ENCODE measurements at places on chromosomes 7 and 10.

GRCh38 chr7:158782761-158783401 is 46.4 kb downstream of the ESYT2 start:
- DNase-seq = peak; percentile 76

- peak; percentile 25 for DNase-seq
Measured at GRCh38 chr10:124530215-124530665, 68.6 kb downstream of the LHPP start.

GRCh38 chr10:49781247-49781646 is 19.1 kb upstream of the OGDHL start:
- DNase-seq = no peak

GRCh38 chr7:28016297-28016696 is 164.3 kb downstream of the JAZF1 start:
- DNase-seq = no peak

DNA sequence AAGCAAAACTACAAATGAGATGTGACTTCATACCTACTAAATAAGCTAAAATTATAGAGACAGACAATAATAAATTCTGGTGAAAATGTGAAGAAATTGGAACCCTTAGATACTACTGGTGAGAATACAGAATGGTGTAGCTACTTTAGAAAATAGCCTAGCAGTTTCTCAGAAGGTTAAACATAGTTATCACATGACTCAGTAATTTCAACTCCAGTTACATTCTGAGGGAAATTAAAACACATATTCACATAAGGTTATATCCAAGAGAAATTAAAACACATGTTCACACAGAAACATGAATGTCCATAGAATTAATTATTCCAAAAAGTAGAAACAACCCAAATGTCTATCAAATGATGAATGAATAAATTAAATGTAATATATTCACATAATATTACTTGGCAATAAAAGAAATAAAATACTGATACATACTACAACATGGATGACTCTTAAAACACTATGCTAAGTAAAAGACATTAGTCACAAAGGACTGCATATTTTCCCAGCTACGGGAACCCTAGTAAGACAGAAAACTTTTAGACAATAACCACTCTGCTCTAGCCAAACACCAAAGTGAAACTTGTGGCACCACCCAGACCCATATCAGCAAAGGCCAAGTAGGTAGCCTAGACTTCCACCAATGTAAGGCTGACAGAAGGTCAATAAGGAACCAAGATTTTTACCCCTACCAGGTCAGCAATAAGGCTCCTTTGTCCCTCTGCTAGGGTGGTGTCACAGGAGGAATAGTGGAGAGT is 25.1 kb downstream of the SLC25A40 start:
- no peak for DNase-seq

GRCh38 chr7:119522263-119522662 is 750.7 kb upstream of the KCND2 start:
- DNase-seq = no peak

DNA sequence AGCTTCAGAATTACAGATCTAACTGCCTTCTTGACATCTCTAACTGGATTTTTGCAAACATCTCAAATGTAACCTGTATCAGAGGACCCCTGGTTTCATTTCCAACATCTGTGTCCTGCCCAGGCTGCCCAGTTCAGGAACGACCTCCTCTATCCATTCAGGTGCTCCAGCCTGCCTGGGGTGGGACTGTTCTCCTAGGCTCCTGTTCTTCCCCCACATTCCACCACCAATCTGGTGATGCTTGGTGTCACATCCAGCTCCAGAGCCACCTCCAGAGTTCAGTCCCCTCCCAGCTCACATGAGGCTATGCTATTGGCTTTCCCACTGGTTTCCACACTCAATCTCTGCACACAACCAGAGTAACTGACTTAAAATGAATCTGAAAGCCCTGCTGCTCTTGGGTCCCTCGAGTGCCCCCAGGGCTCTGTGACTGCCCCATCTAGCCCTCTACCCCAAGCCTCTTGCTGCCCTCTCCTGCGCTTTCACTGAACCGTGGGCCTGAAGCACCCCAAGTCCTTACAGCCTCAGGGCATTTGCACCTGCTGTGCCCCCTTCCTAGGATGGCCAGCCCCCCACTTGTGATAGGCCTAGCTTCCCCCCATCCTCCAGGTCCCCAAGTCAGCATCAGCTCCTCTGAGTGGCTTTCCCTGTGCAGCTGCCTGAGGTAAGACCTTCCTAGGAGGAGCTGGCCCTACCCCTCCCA is 46.1 kb downstream of the PPIF start:
- DNase-seq = no peak

DNA sequence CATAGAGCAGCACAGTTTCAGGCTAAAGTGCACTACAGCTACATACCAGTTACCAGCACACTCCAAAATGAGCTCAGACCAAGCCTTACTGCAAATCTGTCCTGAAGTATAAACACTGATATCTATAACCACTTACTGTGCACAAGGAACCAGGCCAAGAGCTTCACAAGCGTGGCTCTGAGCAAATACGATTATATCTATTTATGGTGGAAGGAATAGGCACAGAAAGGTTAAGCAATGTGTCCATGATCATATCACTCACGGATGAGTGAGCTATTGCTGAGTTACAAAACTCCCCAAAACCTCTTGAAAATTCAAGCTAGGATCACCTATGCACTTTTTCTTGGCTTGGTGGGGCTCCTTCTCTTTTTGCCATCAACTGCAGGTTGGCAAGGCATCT is 84.9 kb downstream of the GPAM start:
- DNase-seq = no peak

- DNase-seq = no peak
Measured at GRCh38 chr7:34487391-34488115, 170.5 kb upstream of the NPSR1 start.

DNA sequence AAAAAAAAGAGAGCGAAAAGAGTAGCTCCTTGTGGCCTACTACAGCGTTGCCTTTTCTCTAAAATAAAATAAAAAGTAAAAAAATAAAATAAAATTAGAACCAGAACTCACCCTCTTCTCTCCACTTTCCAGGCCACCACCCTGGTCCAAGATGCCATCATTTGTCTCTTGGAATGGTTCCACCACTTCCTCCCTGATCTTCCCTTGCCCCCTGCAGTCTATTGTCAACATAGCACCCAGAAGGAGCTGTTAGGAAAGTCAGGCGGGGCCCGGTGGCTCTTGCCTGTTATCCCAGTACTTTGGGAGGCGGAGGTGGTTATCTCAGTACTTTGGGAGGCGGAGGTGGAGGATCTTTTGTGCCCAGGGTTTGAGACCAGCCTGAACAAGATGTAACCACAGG is 7.6 kb upstream of the GRID2IP start:
- DNase-seq = peak; percentile 33

DNA sequence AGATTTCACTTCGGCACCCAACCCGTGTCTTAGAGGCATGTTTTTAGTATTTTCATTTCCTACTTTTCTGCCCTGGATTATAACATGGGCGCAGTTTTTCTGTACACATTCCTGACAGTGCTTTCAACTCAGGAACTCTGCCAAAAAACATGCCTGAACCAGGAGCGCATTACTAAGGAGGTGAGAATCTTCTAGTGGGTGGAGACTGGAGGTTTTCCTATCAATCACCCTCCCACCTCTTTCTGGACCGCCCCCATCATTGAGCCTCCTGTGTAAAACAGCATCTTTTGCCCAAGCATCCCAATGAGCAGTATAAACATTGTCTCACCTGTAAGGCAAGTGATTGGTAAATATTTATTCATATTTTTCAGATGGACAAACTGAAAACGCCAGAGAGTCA is 53.2 kb downstream of the STK17A start:
- peak; percentile 93 for DNase-seq

DNA sequence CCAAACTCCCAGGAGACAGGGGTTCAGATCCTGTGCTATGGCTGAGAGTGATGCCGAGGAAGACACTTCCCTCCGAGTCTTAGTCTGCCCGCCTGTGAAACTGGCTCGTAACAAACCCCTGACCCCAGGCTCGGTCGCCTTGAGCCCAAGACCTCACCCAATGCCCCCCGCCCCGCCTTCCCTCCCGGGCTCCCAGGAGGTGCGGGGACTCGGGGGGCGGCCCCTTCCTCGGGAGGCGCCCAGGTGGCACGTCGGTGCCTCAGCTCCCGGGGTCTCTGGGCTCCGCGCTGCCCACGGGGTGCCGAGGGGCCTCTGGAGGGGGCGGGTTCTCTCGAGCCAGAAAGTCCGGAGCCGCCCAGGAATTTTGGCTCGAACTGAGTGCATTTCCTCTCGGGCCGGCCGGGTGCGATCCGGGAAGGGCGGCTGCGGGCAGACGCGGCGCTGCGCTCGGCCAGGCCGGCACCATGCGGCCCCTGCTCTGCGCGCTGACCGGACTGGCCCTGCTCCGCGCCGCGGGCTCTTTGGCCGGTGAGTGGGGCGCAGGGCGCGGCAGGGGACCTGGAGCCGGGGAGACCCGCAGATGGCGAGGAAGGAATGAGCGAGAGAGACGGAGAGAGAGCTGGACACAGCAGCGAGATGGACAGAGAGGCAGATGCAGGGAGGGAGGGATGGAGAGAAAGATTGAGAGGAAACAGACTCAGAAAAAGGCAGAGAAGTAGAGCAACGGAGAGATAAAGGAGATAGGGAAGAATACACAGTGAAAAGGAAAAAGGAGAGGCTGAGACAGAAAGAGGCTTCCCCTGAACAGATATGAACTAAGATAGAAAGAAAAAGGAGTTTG is at the start of gene PLAC9:
TSS of gene PLAC9 (plus strand) at position 432 of the 841 bp plus-strand sequence. CDS start at position 465, 33 bp downstream.
- DNase-seq = no peak

DNA sequence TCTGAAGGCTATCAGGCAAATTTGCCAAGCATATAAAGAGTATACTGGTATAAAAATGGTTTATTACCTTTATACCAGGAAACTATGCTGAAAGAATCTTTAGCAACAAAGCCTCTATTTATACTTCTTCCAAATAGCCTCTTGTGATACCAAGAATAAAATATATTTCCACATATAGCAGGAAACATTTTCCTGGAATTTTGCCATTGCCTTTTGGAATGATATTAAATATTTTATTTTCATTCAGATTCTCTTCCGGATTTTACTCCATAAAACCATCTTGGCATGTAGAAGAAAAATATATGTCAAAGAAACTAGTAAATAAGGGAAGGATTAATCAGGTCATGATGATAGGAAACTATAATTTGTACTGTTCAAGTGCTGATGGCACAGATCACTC is 17.7 kb downstream of the SOSTDC1 start:
- no peak for DNase-seq

DNA sequence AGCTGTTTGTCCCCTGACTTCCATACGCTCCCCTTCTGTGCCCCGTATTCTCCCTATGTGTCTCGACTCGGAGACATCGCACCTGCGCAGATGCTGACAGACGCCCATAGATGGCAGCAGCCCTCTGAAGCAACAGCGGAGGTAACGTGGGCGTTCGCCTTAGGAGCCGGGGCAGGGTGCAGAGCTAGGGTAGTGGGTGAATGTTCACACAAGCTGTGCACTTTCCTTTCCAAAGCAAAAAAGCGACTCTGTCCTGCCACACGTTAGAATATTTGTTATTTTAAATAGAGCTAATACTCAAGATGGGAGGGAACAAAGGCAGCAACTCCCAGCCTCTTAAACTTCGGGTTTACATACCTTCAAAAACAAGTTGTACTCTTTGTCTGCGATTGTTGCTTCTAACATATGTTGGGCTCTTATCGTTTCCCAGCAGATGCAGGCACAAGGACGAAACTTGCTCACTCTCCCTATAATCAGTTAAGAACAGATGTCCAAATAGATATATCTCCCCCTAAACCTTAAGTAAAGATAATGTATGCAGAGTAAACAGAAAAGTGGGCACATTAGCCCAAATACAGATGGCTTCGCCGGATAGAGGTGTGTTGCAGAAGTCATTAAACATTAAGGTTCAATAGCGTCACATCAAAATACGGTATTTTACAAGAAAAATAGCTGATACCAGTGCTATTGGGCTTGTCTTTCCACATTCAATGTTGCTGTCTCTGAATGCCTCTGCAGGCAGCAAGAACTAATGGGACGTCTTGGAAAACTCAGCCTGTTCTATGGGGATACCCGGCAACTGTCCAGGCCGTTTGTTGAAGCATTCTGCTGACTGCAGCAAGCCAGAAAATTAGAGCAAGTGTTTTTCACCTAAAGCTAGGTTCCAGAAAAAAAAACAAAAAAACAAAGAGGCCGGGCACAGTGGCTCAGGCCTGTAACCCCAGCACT is 340.3 kb upstream of the PRKCQ start:
- DNase-seq = no peak

GRCh38 chr10:63884426-63884825 is 363.2 kb downstream of the REEP3 start:
- no peak for DNase-seq

DNA sequence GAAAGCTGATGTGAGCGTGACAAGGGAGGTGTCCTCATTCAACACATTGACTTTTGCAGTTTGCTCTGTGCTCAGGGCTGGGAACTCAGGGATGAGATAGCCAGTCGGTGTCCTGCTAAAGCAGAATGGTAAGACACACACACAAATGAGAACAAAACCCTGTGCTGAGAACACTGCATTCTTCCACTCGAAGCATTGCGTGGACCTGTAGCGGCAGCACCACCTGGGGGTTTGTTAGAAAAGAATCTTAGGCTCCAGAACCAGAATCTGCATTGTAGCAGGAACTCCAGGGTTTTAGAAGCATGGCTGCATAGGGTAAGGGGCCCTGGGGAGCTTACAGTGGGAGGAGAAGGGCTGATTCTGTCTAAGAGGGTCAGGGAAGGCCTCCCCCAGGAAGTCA is 21.5 kb upstream of the OGDHL start:
- DNase-seq = no peak

GRCh38 chr10:15605740-15606369 is 113.9 kb downstream of the ITGA8 start:
- no peak for DNase-seq

- DNase-seq = no peak
Measured at GRCh38 chr10:64093304-64093703, 572.1 kb downstream of the REEP3 start.

GRCh38 chr7:4065190-4065589 is 616.9 kb upstream of the FOXK1 start:
- no peak for DNase-seq

GRCh38 chr10:123016228-123016627 is 7.4 kb downstream of the ACADSB start:
- DNase-seq = no peak

GRCh38 chr10:22712956-22713852 is 1.2 kb downstream of the PIP4K2A start:
- no peak for DNase-seq
